Upper lobe of right lung (tissue), 1 donor: ENCODE measurements at places on chromosomes 1 and 21. TPM values are rescaled to one million over a fixed set of nuclear protein-coding genes. Genes with fewer than 3 reads are reported as not detected.

GRCh38 chr1:245110406-245110805 lies 44.4 kb upstream of the KIF26B start:
- DNase-seq: no peak

Gene CFHR1
- total RNA-seq: not detected

- no peak for DNase-seq
Observed at GRCh38 chr1:36116901-36117300, 8.1 kb downstream of the COL8A2 start.

DNA sequence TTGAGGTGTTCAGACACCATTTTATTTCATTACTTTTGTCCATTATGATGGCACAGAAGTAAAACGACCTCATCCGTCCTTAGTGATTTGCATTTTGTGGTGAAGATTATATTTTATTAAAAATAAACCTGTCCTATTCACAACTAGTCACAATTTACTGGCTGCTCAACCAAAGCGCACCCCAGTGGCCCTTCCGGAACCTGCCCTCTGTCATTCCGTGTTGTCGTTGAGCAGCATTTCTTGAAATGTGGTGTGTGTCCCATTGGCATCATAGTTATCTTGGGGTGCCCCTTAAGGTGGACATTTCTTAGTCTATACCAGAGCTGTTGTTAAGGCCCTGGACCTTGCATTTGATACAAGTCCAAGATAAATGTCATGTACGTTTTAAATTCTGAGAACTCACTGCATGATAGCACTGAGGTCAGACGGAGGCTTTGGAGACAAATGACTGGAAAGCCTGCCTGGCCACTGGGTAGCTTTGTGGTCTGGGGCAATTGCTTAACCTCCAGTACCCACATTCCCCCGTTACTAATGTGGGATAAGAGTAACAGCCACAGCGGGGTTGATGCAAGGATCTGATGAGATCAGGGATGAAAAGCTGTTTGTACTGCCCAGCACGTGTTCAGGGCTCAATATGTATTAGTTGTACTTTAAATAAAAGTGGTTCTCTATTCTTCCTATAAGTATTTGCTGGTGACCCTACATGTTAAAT lies 36.2 kb downstream of the BACH1 start:
- no peak for DNase-seq

GRCh38 chr1:18020021-18020817 lies 87.4 kb upstream of the IGSF21 start:
- DNase-seq: peak; percentile 23

- DNase-seq: no peak
Observed at GRCh38 chr21:16992448-16992847, 520.4 kb upstream of the CXADR start.

GRCh38 chr21:41614511-41614910 lies 106.6 kb upstream of the TMPRSS2 start:
- no peak for DNase-seq

DNA sequence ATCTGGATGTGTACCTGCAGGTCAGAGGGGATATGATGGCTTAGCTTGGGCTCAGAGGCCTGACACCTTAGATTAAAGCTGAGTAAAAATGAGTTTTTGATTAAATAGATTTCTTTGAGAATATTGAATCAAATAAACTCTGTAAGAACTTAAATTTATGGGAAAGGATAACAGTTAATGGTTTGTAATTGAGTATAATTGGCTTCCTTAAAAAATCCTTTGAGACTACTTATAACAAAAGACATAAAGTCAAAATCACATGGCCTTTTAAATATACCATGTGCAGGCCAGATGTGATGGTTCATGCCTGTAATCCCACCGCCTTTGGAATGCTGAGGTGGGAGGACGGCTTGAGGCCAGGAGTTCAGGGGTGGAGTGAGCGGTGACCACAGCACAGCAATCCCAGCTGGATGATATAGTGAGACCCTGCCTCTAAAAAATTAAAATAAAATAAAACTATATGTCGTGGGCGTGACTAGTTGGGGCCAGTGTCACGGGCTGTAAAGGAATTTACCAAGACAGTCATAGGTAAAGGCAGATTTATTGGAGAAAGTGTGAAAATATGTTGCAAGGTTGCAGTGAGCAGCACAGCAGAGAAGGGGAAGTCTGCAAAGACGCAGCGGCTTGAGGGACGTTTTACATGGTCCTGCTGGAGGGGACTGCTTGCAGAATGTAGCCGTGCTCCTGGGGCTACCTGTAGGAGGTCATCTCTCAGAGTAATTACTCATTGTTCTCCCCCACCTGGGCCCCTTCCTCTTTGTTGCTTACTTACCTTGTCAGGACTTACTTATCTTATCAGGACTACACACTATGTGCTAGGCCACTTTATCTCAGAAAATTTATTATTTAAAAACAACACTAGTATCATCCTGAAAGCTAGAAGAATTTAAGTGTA lies 122.3 kb downstream of the ZMYM4 start:
- DNase-seq: no peak

DNA sequence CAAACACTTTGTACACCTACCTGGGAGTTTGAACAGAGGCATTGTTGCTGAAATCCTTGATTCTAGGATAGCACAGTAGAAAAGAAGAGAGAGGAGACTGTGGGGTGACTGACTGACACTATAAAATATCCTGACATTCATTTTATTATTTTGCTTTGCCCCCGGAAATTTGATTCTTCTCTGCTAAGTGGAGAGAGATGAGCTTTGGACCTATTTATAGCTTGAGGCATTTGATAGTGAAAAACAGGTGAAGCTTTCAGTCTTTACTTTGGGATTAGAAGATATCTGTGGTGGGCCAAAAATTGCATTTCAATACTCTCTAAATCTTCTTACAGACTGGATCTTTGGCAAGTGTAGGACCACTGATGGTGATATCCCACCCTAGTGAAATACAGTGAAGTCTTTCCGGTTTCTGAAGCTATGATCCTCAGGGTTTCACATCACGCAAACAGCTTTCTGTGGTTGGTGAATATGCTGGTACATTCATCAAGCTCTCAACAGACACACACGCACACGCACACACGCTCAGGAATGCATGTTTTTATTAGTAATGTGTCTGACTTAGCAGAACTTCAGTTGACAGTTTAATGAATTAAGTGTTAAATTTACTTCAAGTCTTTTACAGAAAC lies at the start of gene AMPD1:
Gene AMPD1 (minus strand): TSS at position 117 of the 629 bp plus-strand sequence. CDS start 75 bp downstream, at position 42.
- DNase-seq: no peak

DNA sequence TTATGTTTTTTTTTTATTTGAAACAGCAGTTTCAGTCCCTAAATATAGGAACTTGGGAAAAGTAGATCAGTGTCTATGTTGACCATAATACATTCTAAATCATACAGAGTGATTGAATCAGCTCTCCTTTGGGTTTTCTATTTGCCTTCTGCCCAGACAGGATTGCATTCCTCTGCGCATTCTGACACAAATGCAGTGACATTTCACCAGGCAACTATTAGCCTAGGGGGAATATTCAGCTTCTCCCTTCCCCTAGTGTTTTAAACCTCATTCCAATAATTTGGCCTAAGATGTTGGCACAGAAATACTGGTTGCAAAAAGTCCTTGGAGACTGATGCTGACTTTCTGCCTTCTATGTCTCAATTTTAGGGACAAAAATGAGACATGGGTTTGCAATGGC lies 172.8 kb downstream of the PTGER3 start:
- DNase-seq: no peak

DNA sequence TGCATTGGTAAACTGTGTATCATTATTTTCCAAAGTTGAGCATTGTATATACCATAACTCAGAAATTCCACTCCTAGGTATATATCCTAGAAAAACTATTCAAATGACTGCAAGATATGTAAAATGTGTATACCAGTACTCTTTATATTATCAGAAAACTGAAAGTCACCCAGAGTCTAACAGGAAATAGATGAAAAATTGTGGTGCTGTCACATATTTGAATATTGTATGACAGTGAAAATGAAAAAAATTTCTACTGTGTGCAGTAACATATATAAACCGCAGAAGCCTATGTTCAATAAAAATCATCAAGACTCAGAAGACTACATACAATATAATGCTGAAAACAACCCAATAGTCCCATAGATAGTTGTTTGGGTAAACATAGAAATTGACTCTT lies 74.4 kb upstream of the LYPLAL1 start:
- DNase-seq: no peak
